ENCODE measurements at places on chromosomes 5 and 9. TPM values are rescaled to one million over a fixed set of nuclear protein-coding genes. Genes with fewer than 3 reads are reported as not detected.
A peak's percentile ranks its signal among the peaks of the same experiment; 100 is the strongest.

PCDHB13 gene
- 16.3 TPM for total RNA-seq

GRCh38 chr9:128863647-128864046 is 18.1 kb downstream of the KYAT1 start:
- peak; percentile 74 for DNase-seq

DNA sequence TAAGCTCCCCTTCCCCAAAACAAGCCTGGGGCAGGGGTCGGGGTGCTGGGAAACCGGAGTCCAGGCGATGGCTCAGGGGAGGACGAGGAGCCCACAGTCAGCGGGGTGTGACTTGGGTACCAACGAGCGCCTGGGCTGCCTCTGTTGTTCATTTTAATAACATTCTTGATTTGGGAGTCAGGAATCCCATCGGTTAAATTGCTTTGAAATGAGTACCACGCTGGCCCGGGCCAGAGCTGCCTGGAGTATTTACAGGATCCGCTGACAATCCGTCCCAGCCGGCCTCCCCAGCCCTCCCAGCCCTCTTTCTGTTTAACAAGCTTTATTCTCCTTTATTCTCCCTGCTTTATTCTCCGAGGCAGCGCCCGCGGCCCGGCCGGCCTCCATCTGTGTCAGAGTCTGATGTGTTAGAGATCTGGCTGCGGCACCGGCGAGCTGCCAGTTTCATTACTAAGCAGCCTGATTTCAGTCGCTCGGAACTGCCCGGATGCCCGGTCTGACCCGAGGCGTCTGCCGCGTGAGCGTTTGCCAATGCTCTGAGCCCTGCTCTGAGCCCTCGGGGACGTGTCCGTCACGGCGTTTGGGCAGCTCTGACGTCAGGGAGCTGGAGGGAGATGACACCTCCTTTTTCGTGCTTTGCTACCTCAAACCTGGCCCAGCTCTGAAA is 16.5 kb upstream of the QRFP start:
- peak; percentile 69 for DNase-seq

SMU1 gene
- total RNA-seq = 25.7 TPM

DNA sequence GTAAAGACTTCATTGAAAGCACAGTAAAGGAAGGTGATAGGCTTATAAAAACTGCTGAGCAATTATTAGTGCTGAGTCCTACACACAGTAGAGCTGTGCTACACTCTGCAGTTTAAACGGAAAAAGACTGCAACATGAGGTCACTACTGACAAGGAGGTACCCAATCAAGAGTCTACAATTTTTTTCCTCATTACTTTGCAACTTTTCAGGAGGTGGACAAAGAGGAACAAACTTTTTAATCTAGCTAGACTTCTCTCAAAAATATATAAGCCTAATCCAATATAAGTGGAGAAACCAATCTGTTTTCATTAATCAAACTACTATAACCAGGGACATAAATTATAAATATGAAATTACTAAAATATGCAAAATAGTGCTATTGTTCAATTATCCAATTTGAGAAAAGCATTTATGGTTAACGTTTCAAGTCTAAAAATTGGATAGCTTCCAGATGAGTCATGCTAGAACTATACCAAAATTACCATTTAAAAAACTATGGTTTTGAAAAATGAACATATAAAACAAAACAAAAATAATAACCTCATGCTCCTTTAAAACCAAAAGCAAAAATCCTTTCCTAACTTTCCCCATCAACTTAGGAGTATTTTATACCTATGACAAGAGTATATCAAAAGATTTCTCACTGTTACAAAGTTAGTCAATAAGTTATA is 37.7 kb downstream of the FAM13B start:
- DNase-seq = no peak

GRCh38 chr5:100505984-100506670 is 29.0 kb upstream of the FAM174A start:
- DNase-seq = no peak

IER5L gene
- 9.1 TPM for total RNA-seq

- no peak for DNase-seq
Observed at GRCh38 chr5:179296150-179296821, 49.0 kb downstream of the ADAMTS2 start.

ERAP2 gene
- 3.8 TPM for total RNA-seq

DNA sequence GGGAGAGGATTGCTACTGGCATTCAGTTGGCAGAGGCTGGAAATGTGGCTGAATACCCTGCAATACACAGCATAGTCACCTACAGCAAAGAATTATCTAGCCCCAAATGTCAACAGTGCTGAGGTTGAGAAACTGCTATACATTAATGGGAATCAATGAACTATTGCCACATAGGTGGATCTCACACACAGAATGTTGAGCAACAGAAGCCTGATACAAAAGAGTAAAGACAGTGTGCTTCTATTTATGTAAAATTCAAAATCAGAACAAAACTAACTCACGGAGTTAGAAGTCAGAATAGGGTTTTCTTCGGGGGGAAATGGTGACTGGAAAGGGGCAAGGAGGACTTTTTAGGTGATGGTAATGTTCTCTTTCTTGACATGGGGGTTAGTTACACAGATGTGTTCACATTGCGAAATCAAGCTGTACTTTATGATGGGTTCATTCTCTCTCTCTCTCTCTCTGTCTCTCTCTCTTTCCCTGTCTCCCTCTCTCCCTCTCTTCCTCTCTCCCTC is 45.7 kb upstream of the PANK3 start:
- no peak for DNase-seq

ZFP37 gene
- total RNA-seq = 17.3 TPM

- DNase-seq = no peak
Observed at GRCh38 chr5:134552301-134552700, 26.8 kb downstream of the JADE2 start.

DNA sequence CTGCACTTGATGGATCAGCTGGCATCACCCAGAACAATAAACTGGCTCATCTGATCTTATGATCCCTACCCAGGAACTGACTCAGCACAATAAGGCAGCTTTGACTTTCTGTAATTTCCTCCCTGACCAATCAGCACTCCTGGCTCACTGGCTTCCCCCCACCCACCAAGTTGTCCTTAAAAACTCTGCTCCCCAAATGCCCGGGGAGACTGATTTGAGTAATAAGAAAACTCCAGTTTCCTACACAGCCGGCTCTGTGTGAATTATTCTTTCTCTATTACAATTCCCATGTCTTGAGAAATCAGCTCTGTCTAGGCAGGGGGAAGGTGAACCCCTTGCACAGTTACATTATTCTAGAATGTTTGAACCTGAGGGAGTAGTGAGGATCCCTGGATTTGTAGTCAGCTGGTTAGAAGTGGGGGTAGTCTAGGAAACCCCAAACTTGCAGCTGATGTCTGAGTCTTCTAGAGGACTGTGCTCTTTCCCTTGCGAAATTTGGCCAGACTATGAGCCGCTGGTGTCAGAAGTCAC is 111.7 kb upstream of the NEK6 start:
- no peak for DNase-seq

DNA sequence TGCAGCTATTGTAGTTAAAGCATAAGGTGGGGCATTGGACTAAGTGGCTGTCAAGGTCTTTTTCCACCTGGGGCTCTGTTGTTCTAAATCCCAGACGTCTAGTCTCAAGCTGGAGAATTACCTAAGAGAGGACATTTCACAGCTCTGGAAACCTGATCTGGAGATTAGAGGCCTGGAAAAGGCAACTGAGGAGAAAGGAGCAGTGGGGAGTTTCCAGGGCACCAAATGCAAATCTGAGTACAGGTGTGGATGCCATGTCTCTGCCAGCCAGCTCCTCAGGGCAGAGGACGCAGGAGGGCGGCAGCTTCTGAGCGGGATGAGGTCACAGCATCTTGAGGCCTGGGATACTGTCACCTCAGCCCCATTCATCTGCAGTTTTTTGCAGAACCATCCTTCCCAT is 65.2 kb downstream of the PPARGC1B start:
- no peak for DNase-seq

DNA sequence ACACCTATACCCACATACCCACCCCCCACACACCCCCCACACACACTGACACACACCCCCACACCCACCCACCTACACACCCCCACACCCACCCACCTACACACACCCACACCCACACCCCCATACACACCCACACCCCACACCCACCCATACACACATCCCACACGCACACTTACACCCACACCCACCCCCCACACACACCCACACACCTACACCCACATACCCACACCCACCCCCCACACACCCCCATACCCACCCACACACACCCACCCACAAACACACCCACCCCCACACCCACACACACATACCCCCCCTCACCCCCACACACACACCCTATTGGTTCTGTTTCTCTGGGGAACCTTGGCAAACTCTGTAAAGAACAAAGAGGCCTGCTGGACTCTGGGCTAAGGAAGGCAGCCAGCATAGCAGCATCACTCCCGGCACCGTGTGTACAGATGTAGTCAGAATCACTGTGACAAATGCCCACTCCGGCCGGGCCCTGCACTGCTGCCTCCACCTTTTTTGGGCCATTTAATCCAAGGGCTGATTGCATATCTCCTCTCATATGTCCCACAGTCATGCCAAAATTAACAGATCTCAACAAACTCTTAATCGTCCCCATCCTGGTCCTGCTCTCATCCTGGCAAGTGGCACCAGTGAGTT is 42.3 kb downstream of the COL23A1 start:
- no peak for DNase-seq

GRCh38 chr9:5949103-5949699 is 58.5 kb downstream of the MLANA start:
- DNase-seq = no peak

DNA sequence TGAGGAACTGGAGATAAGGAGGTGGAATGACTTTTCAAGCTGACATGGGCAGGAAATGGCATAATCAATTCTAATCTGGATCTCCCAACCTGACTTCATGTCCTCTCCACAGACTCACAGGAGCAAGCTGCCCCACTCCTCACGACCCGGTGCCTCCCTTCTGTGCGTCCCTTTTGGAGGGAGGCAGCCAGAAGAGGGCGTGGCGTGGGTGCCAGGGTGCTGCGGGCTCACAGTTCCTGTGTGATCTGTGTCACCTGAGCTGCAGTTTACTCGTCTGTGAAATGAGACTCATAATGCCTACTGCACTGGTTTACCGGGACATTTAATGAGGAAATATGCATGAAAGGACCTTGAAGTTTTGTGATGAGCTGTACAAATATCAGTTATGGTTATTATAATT is 207.4 kb downstream of the DAB2IP start:
- no peak for DNase-seq

DNA sequence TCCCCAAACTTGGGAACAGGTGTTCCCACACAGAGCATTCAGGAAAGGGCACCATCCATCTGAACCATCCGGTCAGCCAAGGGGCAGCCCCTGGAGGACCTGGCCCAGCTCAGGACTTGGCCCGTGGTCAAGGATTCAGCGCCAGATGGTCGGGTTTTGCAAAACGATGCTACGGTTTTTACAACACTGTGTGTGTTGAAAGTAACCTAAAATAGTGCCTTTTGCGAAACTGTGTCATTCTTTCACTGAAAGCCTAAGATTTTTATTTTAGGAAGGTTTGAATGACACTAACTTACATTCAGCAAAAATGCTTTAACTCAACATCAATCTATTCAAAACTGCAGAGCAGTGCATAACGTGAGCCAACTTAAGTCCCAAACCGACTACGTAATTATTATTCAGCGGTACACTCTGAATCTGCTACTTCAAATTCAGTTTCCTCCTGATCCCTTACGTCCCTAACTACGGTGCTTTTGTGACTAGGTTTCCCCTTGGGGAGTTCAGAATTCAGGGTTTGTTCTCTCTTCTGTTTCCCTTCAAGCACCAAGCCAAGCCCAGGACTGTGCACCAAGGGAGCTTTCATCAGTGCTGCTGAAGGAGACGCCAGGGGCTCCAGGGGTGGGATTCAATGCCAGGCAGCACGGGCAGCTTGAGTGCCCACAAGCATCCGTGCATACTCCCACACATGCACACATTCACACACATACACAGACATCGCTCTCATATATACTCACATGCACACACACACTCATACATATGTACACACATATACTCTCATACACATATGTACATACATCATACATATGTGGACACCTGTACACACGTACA is 25.8 kb downstream of the LPCAT1 start:
- DNase-seq = peak; percentile 63

- DNase-seq = no peak
Observed at GRCh38 chr5:88539693-88540365, 271.2 kb upstream of the TMEM161B start.

- DNase-seq = peak; percentile 64
Observed at GRCh38 chr9:114611516-114612271, 603 bp downstream of the TMEM268 start.

GRCh38 chr5:122173474-122174415 is 44.4 kb downstream of the ZNF474 start:
- DNase-seq = no peak

DNA sequence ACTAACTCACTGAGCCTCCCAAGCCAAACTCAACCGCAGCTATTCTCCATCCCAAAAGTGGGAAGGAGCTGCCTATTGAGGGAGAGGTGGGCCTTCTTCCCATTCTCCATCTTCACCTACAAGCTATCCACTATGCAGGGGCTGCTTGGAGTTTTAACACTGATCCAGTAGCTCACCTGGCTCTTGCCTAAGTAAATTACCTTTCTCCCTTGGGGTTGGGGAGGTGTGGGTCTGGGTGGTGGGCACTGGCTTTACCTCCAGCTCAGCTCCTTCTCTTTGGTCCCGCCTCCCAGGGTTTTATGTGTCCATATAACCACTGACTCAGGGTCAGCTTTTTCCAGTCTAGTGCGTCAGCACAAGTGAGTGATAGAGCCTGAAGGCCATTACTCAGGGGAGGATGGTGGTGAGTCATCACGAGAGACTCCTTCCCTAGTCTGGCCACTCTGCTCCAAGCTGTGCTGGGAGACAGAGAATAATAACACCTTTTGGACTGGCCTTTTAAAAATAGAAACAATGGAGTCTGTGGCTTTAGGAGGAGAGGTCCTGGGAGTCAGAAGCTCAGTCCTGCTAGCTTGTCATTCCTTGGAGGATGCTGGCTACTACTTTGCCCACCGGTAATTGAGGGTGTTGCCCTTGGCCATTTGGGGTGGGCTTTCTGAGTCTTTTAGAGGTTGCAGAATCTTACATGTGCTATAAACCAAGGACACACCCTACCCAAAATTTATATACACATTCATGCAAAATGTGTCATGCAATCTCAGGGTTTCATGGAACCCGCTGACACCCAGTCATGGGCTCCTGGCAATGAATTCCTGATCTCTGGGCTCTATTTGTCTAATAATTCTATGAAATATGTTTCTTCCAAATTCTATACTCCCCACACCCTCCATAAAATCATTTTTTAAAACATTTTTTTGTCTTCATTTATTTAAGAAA is 35.6 kb upstream of the ATP6V1G1 start:
- DNase-seq = no peak

GRCh38 chr5:156913719-156914370 is 49.2 kb downstream of the TIMD4 start:
- DNase-seq = no peak

GRCh38 chr5:146048994-146049703 is 56.2 kb downstream of the PLAC8L1 start:
- peak; percentile 4 for DNase-seq

GRCh38 chr5:145585443-145586148 is 249.5 kb downstream of the PRELID2 start:
- no peak for DNase-seq

DNA sequence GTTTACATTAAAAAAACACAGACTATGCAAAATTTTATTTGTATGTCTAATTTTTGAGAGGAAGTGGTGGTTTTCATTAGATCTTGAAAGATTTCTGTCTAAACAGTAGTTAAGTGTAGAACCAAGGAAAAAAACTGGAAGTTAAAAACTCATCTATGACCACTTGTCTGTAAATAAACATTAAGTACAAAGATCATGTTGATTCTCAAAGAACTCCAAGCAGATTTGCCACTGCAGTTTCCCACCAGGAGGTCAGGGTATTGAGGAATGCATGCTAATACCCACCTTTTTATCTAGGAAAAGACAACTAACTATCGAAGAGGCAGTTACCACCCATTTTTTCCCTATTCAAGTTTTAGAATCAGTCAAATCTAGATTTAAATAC is 1.9 kb downstream of the STOM start:
- no peak for DNase-seq

BHMT2 gene
- total RNA-seq = 0.82 TPM

SH3GLB2 gene
- total RNA-seq = 36.7 TPM

Data from cerebellum (tissue), 4 donors.